Natural killer cell (primary cell): ENCODE measurements at places on chromosomes 7 and 10.

- no peak for DNase-seq
These were observed 104.6 kb upstream of the GDF10 start for GRCh38 chr10:47195274-47195885.

GRCh38 chr10:22481687-22482539, 136.6 kb downstream of the SPAG6 start:
- DNase-seq = no peak

GRCh38 chr7:18401757-18402156, 93.8 kb upstream of the HDAC9 start:
- no peak for DNase-seq

- DNase-seq = no peak
These were observed 523.0 kb downstream of the ANKRD7 start for GRCh38 chr7:118747473-118747872.

- no peak for DNase-seq
These were observed 1.8 kb upstream of the TMEM184A start for GRCh38 chr7:1557771-1558170.

DNA sequence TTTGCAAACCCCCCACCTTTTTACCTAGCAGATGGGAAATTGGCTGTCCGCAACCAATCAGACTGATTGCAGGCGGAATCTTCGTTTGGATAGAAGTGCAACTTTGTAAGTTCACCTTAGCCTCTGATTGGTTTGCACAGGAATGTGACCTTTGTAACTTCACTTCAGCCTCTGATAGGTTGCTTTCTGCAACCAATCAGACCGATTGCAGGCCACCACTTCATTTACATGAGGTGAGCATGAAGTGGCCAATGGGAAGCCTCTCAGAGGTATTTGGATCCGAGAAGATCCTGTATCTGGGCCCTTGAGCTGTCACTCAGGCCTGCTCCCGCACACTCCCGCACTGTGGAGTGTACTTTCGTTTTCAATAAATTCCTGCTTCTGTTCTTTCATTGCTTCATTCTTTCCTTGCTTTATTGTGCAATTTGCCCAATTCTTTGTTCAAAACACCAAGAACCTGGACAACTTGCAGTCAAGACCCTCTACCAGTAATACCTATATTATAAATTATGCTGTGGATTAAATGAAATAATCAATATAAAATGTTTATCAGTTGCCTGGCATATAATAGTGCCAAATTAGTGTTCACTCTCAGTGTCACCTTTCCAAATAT, 491.4 kb downstream of the PLXNA4 start:
- no peak for DNase-seq

DNA sequence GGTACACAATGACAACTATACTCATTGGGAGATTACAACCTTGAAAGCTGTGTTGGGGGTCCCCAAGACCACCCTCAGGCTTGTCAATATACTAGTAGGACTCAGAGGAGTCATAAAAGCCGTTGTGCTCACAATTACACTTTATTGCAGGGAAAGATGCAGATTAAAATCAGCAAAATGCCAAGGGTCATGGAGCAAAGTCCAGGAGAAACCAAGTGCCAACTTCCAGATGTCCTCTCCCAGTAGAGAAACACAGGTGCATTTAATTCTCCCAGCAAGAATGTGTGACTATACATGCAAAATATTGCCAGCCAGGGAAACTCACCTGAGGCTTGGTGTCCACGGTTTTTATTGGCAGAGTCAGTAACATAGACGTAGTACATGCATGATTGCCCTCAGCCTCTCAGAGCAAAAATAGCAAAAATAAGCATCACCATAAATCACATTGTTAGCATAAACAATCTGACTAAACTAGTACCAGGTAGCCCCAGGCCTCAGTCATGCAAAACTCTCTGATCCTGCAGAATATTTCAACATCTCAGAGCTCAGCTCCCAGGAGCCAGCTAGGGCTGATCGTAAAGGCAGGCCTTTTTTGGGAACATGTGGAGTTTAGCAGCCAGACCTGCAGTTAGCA, 50.7 kb downstream of the VIM start:
- no peak for DNase-seq
